Erythroblast (primary cell): ENCODE measurements at places on chromosomes 13 and 19.

DNA sequence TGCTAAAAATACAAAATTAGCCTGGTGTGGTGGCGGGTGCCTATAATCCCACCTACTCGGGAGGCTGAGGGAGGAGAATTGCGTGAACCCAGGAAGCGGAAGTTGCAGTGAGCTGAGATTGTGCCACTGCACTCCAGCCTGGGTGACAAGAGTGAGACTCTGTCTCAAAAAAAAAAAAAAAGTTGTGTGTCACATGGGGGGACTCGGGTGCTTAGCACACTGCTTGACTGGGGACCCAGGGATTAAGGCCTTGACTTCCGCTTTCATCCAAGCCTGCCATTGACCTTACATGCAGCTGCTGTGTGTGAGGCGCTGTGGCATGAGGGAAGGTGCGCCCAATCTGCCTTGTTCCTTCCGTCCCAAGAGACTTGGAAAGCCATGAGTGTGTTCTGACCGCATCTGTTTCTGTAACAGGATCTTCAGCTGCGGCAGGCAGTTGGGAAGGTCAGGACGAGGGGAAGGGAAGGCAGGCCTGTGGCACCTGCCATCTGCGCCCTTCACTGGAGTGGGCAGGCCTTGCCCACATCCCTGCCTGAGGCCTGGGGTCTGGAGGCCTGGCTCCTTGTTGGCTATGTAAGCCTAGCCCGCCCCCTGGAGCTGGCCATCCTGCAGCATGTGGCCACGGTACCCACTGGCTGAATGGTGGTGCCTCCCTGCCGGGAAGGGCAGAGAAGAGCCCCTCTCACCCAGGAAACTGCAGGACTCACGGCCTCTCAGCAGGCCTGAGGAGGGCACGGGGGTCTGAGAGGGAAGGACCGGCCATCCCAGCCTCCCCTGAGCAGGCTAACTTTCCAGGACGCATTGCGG is 23.0 kb downstream of the PPP1R37 start:
- no peak for DNase-seq

GRCh38 chr19:47377208-47377701 is 28.1 kb downstream of the DHX34 start:
- DNase-seq, result peak; percentile 51

DNA sequence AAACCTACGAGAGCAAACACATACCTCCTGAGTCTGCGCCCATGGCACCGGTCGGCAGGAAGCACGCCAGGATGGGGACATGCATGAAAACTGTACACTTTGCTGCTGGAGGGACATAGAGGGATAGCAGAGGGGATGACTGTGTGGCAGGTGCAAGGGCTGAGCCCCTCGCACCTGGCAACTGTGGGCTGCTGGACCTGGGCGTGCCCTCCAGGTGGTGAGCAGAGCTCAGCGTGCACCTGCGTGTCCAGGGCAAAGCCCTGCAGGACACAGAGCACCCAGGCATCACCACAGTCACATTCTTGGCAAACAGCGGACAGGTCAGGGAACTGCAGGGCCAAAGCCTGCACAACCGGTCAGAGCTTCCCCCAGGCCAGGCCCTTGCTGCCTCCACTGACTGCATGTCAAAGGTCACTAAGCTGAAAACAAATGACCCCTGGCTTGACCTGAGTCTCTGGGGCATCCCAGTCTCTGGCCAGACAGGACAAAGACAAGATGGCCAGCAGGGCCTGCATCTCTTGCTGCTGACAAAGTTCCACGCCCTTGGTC is 9.0 kb upstream of the ISYNA1 start:
- DNase-seq, result no peak

DNA sequence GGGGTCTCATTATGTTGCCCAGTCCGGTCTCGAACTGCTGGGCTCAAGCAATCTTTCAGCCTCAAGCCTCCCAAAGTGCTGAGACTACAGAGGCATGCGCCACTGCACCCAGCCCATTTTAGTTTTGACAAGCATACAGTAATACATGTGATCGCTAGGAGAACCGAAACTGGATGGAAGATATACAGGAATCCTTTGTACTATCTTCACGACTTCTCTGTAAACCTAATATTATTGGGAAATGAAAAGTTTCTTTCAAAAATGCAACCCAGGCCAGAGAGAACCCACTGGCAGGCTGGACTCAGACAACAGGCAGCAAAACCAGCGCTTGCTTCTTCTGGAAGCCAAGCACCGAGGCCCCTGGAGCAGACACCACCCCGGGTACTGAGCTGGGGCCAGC is 9.4 kb downstream of the C19orf12 start:
- DNase-seq, result no peak

GRCh38 chr19:6590827-6591319 is at the start of gene CD70:
Gene CD70, minus strand, starts transcription at chr19:6591150. Its CDS starts 148 bp downstream, at chr19:6591002.
- no peak for DNase-seq

DNA sequence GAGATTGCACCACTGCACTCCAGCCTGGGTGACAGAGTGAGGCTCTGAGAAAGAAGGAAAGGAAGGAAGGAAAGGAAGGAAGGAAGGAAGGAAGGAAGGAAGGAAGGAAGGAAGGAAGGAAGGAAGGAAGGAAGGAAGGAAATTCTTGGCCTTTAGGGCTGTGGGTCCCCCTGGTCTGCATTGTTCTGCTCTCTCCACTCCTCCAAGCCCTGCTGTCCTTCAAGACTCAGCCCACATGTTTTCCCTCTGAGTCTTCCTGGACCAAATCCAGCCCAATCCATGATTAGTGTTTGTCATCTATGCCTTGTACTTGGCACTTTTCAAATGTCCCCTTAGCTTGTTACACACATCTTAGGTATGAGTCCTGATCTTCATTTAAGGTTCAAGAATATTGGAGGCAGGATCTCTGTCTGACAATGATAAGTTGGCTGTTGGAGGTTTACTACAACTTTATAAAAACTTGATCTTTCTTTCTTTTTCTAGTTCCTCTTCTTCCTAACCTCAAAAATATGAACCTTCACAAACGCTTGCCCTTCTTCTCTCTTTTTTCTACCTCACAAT is 48.8 kb upstream of the INTS6 start:
- no peak for DNase-seq

- DNase-seq, result no peak
Measured at GRCh38 chr13:98083507-98083906, 59.4 kb upstream of the FARP1 start.

DNA sequence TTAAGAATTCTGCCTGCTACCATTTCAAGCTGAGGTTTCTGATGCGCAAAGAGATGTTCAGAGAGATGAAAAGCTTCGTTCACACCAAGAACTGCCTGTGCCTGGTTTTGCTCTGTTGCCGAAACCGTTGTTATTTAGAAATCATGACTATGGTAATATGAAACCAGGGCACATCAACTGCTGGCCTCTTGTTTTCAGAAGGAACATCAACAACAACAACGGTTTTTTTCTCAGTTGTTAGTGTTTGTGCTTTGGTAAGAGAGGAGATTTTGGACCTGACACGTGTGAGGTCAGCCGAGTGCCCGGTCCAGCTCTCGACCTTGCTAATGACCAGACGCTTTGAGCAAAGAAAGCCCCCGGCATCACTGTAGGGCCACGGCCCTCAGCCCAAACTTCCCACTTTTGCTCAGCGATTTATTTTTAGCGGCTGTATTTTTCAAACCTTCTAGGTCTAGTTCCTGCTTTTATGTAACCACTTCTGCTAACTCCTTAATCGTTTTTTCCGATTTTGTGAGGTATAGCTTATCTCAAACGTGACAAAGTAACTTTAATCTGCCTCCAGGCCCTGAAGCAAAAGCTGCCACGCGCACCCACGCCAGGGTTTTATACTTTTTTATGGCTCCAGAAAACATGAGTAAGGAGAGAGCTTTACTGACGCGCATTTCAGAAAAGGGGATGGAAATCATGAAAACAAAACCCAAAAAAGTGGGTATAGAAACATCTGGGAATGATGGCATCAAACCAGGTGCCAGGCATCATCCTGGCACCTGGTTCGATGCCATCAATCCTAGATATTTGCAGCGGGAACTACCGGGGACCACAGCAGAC is 42.0 kb downstream of the KLF2 start:
- DNase-seq, result no peak

- DNase-seq, result no peak
Measured at GRCh38 chr19:34246340-34246739, 8.0 kb upstream of the GARRE1 start.

GRCh38 chr13:112182846-112183531 is 116.0 kb downstream of the SOX1 start:
- DNase-seq, result no peak

DNA sequence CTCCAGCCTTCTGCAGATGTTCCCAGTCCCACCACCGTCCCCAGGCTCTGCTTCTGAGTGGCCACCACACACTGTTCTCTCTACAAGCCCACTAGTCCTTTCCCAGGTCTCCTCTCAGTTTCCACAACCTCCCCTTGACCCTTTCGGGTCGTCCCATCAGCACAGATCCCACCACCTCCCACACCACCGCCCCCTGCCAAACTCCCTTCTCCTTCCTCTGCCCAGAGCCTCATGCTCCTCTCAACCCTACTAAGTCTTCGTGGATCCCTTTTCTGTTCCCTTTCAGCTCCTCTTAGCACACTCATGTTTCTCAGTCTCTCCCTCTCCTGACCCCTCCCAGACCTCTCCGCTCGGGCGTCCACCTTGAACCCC is 1.9 kb downstream of the NAPA start:
- DNase-seq, result peak; percentile 40

- no peak for DNase-seq
Measured at GRCh38 chr19:1501200-1501595, 10.2 kb downstream of the REEP6 start.

DNA sequence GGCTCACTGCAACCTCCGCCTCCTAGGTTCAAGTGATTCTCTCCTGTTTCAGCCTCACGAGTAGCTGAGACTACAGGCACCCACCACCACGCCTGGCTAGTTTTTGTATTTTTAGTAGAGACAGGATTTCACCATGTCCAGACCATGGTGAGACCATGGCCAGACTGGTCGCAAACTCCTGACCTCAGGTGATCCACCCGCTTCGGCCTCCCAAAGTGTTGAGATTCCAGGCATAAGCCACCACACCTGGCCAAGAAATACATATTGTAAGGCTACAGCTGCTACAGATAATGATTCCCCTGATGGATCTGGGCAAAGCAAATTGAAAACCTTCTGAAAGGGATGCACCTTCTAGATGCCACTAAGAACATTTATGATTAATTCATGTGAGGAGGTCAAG is 17.8 kb downstream of the PLPP2 start:
- DNase-seq, result no peak

GRCh38 chr19:18290302-18291018 is 9.0 kb upstream of the JUND start:
- no peak for DNase-seq

- DNase-seq, result no peak
Measured at GRCh38 chr13:40589285-40590109, 76.9 kb downstream of the FOXO1 start.

DNA sequence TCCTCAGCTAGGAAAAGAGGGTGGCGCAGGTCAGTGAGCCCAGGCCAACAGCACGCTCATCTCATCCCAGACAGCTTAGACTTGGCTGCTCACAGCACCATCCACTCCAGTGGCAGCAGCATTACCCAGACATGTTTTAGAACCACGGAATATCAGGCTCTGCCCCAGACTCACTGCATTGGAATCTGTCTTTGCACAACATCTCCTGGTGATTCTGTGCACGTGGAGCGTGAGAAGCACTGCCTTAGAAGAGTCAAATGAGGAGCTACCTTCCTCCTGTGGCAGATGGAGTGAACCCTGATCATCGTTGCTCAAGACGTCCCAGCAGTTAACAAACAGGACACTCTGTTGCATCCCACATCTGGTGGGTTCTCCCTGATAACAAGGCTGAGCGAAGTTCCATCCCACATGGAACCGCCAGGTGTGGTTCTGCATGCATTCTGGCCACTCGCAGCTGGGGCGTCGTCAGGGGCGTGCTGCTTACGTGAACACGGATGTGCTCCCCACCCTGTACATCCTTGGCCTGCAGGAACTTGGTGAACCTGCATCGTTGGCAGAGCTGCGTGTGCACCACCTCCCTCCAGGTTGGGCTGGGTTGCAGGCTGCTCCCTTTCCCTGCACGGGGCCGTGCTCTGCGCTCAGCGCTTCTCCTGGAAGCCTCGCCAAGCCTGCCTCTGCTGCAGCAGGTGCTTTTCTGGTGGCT is 25.2 kb upstream of the ATP11A start:
- no peak for DNase-seq

DNA sequence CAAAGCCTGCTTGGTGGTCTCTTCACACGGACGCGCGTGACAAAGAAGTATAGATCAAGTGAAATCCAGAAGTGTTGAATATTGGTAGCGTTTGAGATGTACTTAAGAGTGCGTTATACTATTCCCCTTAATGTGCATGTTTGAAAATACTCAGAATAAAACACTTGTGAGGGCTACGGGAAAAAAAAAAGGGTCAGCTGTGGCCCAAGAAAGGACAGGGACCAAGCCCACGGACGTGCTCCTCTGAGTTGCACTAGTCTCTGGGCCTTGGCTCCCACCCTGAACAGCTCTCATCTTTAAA is 622 bp upstream of the RBM42 start:
- no peak for DNase-seq

DNA sequence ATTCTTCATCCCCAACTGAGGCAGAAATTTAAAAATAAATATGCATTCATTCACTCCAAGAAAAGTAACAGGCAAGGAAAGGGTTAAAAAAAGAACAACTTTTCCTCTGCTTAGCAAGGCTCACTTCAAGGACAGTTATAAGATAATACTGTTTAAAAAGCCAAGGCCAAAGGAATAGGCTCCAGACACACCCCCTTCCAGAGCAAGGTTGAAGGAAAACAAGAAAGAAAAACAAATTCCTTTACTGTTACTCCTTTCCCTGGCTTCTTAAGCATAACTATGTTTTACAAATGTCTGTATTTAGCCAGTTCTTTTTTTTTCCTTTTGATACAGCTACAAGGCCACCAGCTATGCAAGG is 8.5 kb downstream of the SIGLEC11 start:
- DNase-seq, result no peak

- no peak for DNase-seq
Measured at GRCh38 chr13:107799001-107799400, 416.3 kb downstream of the LIG4 start.

GRCh38 chr13:50456111-50456510 is 387.4 kb downstream of the DLEU7 start:
- DNase-seq, result no peak

- peak; percentile 16 for DNase-seq
Measured at GRCh38 chr13:24217601-24218281, 57.2 kb downstream of the SPATA13 start.

DNA sequence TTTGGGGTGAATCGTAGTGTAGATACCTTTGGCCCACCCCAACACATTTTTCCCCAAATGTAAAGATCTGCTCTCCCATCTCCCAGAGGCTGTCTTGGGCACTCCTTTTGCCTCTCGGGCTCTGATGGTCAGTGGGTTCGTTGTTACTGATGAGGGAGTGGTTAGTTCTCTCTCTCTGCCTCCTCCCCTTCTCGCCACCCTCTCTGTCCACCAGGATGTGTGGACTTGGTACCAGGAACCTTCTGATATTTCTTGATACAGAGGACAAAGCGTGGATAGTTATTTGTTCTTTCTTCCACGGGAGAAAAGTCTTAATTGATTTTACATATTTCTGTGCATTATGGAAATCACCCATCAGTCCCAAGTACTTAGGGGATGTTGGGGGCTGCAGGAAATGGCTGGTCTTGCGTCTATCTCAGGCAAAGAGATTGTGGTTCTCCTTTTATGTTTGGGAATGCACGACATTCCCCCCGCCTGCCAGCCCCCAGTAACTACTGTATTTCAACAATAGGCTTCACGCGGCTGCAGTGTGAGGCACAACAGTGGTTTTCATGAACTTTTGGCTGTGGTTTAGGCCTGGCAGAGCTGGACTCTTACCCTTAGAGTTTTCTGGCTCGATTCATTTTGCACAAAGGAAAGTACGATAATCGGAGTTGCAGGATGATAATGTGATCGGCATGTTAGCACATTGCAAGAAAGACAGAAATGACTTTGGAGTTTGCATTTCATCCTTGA is 79.0 kb upstream of the ZNF536 start:
- DNase-seq, result no peak
